OCI-M1 (cell line): ENCODE measurements at places on chromosomes 2 and 18.

- DNase-seq, result peak; percentile 88
Measured at GRCh38 chr18:54616220-54616848, 25.3 kb downstream of the DYNAP start.

GRCh38 chr2:230043461-230043860 is 25.3 kb downstream of the SLC16A14 start:
- no peak for DNase-seq

DNA sequence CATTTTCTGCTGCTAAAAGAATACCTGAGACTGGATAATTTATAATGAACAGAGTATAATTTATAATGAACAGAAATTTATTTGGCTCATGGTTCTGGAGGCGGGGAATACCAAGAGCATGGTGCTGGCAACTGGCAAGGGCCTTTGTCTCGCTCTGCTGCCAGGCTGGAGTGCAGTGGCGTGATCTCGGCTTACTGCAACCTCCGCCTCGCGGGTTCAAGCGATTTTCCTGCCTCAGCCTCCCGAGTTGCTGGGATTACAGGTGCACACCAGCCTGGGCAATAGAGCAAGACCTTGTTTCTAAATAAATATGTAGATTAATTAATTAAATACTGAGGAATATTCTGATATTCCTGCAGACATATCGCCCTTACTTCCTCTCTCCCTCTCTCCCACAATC is 1610.8 kb downstream of the SUCLG1 start:
- DNase-seq, result no peak

DNA sequence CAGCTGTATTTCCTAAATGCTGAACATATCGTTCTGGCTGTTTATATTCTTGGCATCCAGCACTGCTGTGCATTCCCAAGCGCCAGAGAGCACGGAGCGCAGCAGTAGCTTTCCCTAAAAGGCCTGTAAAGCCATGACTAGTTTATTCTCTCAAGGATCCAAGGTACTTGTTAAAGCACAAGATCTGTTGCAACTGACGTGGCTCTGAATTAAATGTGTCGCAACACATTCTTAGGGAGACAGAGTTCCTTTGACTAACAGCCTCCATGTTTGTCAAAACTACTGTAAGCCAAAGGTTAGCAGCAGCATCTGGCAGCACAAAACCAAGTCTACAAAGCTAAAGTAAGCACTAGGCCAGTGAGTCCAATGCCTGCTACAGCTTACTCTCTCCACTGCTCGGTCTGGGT is 188.6 kb upstream of the FN1 start:
- no peak for DNase-seq

DNA sequence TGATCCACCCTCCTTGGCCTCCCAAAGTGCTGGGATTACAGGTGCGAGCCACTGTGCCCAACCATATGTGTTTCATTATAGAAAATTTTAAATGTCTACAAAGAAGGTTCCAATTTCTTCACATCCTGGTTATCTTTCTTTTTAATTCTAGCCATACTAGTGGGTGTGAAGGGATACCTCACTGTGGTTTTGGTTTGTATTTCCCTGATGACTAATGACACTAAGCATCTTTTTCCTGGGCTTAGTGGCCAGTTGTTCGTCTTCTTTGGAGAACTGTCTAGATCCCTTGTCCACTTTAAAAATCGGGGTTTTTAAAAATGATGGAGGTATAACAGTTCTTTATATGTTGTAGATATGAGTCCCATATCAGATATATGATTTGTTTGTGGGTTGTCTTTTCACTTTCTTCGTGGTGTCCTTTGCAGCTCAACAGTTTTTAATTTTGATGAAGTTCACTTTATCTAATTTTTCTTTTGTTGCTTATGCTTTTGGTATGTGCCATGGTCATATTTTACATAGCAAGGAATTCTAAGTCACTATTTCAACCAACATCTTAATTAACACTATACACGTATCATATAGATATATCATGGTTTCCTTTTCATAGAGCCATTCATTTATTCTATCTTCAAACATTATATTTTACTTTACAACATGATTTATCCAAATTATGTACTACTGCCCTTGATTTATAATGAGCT is 135.0 kb upstream of the RIOK3 start:
- DNase-seq, result no peak

DNA sequence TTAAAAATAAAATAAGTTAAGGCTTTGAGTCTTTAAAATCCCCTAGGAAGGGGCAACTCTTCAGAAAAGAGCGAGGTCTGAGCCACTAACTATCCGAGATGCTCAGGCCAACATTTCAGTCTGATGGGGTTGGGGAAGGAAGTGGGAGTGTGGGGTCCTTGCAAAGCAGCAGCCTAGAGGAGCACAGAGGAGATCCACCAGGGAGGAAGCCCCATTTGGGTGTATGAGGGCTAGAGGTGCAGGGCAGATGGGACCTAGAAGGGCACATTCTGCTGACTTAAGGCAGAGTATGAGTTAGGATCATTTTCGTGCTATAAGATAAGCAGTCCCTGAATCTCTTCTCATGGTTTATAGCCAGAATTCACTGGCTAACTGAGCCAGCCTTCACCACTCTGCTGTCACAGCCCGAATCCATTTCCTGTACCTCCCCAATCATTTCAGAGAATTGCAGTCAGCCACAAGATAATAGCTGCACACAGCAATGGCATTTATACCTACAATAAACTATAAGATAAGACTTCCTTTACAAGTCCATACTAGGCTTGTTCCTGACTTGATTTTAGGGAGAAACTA is 37.0 kb downstream of the MRPL30 start:
- DNase-seq, result peak; percentile 54

DNA sequence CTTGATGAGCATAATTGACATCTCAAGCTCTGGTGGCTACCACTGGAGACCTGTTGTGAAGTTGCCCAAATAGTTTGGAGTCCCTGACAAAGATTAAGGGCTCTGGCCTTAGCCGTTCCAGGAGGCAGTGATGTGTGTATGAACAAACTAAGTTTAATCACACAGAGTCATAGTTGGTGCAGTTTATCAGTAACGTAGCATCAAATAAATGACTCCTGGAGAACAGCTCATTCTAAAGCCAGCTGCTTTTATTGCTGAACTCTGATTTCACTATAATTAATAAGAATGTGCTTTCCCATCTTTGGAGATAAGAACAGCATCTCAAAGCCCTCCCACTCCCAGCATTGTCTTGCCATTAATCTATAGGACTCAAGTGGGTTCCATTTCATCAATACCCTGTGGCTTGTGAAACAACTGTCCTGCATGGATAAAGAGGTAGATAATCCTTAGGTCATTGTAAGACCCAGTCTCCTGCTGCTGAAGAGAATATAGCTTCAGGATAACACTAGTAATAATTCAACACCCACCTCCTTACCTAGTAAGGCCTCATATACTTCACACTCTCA is 211.4 kb upstream of the THUMPD2 start:
- no peak for DNase-seq

DNA sequence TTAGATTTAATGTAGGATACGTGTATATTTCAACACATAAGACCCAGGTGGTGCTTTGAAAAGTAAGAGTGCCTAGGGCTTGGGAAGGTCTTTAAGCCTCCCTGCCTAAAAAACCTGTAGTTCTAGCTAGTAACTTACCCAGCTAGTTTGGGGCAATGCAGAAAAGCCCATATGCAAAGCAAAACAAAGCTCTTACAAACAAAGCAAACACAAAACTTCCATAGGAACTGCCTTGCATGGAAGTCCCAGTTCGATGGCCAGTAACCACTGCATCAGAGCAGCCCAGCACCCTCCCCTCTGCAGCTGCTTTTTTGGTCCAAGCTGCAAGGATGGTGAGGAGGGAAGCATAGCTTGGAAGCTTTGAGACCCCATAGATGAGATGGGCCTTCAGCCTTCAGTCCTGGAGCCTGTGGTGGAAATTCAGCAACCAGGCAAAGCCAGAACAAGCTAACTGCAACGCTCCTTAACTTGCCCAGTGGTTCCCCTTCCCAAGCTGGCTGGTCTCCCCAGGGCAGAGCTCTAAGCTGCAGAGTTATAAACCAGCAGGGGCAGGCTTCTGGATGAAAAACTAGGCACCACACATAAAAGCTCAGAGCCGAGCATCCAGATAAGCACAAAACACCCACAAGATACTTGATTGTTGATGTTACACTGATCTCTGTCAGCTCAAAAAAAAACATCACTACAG is 16.2 kb downstream of the C2orf76 start:
- peak; percentile 16 for DNase-seq
